ENCODE measurements at places on chromosomes 12 and 14.

DNA sequence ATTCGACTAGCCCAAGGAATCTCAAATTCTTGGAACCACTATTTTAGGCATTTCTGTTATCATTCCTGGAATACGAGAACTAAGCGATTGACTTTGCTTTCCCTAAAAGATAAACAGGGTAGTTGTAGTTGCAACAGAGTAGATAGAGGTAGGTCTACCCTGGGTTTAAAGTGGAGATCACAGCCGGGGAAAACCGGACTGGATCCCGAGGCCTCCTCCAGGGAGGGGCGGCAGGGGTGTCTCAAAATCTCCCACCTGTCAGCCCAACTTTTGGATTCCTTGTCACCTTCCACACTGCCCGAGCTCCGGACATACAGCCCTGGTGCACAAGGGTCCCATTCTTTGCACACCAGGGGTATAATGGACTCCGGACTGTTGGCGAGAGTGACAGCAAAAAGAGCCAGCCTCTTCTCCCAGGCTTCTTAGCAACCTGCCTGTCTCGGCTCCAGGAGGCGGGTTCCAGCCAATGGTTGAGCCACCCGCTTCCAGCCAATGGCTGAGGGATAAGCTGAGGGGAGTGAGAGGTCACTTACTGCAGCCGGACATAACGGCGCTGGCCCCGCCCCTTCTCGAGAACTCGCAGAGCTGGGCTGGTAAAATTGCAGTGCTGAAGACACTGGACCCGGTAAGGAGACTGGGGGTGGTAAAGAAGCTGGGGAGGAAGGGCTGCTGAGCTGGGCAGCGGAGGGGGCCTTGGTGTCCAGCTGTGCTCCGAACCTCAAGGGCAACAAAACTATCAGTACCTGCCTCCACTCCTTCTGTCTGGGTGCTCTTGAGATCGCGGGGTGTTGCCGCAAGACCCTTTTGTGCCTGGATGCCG, at the start of gene SUOX:
Gene SUOX, plus strand, starts transcription at position 562 of the 820 bp plus-strand sequence. CDS start 4,946 bp downstream, outside the sequence.
- no peak for DNase-seq

- DNase-seq = no peak
These were observed 32.2 kb upstream of the BCL7A start for GRCh38 chr12:121989276-121990113.

DNA sequence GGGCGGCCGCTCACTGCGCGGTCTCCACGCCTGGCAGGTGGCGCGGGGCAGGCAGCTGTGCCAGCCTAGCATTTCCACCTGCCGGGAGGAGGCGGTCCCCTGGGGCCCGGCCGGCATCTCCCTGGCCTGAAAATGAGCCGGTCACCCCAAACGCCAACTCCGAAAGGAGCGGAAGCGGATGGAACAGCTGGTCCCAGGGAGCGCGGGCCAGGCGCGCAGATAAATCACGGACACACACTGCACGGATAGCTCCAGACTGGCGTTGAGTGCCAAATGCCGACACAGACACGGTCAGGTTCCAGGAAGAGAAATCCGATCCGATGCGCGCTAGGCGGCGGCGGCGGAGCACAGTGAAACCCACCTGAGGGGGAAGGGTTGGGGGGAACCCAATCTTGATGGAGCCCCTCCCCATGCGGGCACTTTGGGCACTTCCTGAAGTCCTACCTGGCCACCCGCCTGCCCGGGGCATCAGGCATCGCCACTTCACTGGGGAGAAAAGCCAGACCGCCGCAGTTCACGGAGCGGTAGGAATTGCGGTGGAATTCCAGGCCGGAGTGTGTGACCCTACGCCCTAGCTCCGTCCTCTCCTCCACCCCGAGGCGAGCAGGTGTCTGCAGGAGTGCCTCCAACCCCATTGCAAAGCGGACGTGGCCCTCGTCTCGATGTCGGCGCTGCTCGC, 624 bp upstream of the PLEKHD1 start:
- DNase-seq = no peak

DNA sequence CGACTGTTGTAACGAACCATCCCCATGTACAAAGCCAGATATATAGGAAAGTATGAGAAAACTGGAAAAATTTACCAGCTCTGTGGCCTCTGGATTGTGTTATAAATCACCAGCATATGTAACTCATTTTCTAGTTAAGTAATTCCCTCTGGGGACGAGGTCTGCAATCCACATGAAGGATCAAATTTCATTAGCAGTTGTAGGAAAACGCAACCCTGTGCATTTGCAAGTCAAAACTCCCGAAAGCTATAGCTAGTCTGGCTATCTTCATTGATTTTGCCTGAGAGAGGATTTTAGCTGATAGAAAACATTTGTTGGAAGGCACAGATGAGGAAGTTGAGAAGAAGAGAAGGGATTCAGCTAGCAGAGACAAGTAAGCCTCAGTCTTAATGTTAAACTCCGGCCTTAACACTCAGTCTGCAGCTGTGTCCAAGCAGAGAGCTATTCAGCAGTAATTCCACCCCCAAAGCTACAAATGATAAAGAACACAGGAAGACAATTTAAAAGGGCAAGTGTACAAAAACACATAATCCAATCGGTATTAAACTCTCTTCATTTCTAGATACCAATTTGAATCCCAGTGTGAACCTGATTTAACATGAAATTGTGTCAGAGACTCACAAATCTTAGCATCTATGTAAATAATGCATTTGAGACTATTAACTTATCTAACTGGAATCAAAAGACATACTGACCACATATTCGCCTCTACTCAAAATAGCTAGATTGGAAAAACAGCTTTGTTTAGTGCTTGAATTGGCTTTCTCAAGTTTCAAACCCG, 54.2 kb upstream of the CERS5 start:
- DNase-seq = no peak

DNA sequence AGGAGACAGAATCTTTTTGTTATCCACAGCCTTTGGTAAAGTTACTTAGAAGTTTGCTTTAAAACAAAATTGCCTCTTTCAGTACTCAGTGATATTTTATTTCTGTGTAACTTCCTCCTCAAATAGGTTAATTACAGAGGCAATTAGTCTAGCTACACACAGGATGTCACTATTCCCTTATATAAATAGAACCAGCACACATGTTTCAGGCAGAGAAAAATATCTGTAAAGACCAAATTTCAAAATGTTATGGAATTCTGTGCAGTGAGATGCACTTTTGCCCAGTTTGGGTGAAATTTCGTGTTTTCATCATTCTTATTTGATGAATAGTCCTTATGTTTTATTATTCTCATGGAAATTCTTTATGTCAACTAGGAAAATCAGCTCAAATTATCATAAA, 410.6 kb upstream of the SOX5 start:
- DNase-seq = no peak

- DNase-seq = no peak
These were observed 1.6 kb downstream of the BEGAIN start for GRCh38 chr14:100585448-100586152.

DNA sequence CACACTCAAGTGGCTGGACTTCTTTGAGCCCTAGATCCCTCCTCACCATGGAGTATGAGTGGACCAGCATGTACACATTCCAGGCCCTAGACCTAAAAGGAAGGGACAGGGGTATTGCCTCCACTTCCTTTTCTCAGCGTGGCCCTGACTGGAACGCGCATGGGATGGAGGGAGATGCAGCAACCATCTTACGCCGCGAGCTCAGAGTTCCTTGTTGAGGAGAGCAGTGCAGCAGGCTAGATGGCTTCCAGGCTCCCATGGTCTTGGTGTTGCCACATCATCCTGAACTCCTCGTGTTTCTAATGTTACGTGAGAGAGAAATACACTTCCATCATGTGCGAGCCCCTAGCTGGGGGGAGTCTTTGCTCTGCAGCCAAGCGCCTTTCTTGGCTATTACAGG, 61.8 kb upstream of the DIO3 start:
- DNase-seq = no peak

- DNase-seq = no peak
These were observed 8.2 kb upstream of the ZNF740 start for GRCh38 chr12:53172352-53172751.

DNA sequence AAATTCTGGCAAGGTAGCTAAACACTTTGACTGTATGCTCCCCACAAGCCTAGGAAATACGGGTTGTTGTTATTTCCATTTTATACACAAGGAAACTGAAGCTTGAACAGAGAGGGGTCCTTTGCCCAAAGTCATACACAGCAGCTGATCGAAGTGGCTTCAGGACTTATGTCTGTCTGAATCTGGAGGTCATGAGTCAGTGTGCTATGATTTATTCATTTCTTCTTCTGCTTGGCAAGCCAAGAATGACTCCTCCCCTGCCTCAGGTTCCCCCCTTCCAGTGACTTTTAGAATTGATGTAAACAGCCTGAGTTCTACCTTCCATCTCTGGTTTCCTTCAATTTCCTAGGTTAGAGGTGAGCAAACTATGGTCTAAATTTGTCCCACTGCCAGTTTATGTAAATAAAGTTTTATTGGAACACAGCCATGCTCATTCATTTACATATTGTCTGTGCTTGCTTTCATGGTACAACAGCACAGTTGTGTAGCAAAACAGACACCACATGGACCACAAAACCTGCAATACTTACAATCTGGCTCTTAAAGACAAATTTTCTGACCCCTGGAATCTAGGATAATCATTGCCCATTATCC, 34.9 kb upstream of the WSCD2 start:
- no peak for DNase-seq

- DNase-seq = no peak
These were observed 127.0 kb downstream of the MED13L start for GRCh38 chr12:116150452-116150851.

- DNase-seq = peak; percentile 66
These were observed 10.0 kb downstream of the WNT1 start for GRCh38 chr12:48988030-48988649.

- DNase-seq = no peak
These were observed 221.2 kb downstream of the NELL2 start for GRCh38 chr12:44654646-44655639.

GRCh38 chr12:65853489-65854157, 29.3 kb downstream of the HMGA2 start:
- no peak for DNase-seq

DNA sequence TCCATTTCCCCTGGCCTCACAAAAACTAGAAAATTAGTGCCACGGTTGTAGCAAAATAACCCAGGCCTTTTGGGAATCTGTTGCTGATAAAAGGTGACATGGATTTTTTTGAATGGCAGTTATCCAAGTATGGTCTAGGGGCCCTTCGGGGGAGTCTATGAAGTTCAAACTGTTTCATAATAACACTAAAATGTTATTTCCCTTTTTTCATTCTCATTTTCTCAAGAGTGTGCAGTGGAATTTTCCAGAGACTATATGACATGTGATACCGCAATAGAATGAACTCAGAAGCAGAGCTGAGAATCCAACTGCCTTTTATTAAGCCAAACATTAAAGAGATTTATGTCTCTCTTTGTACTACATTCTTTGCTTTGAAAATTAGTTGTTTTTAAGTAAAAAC, 26.9 kb downstream of the GSTZ1 start:
- DNase-seq = no peak

- DNase-seq = no peak
These were observed 105.8 kb downstream of the C12orf50 start for GRCh38 chr12:87923361-87923760.

Measured in stimulated activated CD8-positive, alpha-beta memory T cell treated with anti-CD3 and anti-CD28 coated beads, Interleukin-7, amount 100 ng/mL, for 1 hour (primary cell).